ENCODE measurements at places on chromosomes 13 and 19.

DNA sequence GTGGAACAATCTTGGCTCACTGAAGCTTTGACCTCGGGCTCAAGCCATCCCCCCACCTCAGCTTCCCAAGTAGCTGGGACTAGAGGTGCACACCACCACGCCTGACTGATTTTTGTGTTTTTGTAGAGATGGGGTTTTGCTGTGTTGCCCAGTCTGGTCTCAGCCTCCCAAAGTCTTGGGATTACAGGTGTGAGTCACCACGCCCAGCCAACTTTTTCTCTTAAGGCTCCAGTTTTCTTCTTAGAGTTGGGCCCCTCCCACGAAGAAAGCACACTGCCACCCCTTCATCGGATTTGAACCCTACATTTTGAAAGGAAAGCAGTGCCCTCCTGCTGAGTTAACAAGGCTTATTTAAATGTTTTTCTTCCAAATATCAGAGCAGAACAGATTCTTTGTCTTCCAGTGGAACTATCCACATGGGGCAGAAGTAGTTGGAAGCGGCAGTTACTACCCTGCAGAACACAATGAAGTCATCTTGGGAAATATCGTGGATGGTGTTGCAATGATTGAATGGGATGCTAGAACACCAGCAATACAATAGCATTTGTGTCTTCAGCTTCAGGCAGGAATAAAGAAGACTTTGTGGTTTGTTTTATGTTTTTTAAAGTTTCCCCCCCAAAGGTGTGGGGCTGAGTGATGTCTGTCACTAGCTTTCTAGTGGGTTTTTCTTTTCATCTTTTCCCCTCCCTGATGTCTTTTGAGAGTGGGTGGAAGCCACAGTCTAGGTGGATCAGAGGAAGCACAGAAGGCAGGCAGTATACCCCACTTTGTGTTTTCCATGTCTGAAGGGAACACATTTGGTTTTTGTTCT, 8.9 kb downstream of the ACTN4 start:
- DNase-seq, result peak; percentile 60

DNA sequence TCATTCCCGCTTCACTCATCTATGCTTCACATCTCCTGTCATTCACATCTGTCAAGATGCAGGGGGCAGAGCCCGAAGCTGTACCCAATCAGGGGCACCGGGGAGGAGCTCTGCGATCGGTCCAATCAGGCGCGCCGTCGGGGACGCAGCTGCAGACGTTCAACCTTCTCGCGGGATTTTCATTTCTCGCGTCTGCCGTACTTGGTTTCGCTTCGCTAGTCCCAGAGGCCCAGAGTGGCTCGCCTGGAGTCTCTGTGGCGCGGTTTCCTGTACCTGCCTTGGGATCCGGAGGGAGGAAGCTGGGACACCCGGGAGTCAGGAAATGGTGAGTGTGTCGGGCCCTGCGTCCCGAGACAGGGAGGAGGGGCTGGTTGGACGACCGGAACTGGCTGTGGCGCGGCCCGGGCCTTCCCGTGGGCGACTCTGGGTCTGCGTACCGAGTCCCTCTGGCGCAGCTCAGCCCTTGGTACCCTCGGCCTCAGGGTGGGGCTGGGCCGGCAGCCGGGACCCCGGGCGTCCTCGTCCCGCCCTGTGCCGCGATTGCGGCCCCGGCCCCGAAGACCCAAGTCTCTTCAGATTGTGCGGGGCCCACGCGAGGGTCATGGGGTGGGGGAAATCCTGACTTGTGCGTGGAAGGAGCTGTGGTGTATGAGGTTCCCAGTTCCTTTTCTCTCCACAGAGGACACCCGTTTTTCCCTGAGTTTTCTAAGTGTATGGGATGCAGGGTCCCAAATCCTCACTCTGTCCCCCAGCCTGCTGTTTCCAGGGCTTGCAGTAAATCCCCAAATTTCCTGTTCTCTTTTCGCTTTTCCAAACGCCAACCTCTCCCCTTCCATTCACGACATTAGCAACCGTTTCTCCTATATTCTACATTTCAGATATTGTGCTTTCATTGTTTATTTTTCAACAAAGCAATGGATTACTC, at the start of gene ZNF136:
ZNF136 (plus strand) TSS at position 215 of the 925 bp plus-strand sequence; CDS start at position 323, 108 bp downstream.
- peak; percentile 98 for DNase-seq

GRCh38 chr13:30551189-30551588, 66.5 kb upstream of the USPL1 start:
- peak; percentile 41 for DNase-seq

DNA sequence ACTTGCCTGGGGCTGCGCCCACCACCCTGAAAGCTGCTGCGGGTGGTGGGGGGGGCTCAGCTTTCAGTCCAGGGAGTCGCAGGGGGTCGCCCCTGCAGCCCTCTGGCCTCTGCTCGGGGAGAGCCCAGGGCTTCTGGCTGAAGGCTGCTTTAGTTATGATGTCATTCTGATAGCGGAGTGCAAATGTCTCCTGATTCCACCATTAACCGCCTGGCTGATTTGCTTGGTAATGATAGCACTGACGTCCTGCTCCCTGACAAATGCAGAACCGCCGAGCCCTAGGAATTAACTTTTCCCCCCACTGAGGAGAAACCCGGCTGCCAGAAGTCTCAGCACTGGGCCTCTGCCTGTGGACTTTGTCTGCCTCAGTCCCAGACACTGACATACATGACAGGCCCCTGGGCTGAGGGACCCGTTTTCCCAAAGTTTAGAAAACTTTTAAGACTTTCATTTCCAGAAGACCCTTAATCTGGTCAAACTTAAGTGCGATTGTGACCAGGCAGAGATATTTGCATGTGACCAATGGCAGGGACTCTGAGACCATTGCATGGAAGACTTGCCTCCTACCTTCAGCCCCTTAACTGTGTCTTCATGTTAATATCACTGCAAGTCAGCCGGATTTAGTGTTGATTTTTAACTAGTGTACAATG, 142.5 kb upstream of the ZNF536 start:
- DNase-seq, result no peak

GRCh38 chr13:26653842-26654241, 96.4 kb downstream of the WASF3 start:
- DNase-seq, result no peak

DNA sequence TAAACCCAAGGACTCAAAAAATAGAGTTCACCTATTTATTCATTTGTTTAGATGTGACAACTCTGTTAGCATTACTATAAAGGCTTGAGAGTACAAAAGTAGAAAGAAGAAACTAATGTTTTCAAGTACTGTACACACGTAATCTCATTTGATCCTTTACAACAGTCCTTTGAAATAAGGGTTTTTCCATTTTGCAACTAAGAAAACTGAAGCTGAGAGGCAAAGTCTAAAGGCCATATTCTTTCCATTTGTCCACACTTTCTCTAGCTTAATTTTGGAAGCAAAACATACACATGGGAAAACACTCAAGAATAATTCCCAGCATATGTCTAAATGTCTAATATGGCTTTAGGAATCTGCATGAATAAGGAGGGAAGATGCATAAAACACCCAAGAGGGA, 34.1 kb downstream of the ZAR1L start:
- DNase-seq, result no peak

GRCh38 chr19:11685676-11686650, 52.8 kb downstream of the ZNF823 start:
- DNase-seq, result no peak

DNA sequence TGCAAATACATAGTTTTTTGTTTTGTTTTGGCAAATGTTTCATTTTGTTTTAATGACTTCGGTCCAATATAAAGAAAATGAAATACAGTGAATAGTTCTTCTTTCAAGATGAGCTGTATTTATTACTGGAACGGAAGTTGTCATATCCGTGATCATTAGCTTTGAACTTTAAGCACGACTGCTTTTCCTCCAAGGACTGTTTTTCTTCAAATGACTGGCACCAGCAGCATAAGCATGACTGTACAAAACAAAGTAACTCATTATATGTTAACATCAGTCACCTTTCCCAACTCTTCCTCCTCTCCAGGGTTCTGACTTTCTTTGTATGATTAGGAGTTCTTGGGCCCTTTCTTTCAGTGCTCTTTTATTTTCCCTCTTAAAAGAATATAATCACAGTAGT, 20.5 kb downstream of the EDNRB start:
- DNase-seq, result no peak

GRCh38 chr19:54255105-54255775, 1.8 kb downstream of the LILRB5 start:
- DNase-seq, result no peak

DNA sequence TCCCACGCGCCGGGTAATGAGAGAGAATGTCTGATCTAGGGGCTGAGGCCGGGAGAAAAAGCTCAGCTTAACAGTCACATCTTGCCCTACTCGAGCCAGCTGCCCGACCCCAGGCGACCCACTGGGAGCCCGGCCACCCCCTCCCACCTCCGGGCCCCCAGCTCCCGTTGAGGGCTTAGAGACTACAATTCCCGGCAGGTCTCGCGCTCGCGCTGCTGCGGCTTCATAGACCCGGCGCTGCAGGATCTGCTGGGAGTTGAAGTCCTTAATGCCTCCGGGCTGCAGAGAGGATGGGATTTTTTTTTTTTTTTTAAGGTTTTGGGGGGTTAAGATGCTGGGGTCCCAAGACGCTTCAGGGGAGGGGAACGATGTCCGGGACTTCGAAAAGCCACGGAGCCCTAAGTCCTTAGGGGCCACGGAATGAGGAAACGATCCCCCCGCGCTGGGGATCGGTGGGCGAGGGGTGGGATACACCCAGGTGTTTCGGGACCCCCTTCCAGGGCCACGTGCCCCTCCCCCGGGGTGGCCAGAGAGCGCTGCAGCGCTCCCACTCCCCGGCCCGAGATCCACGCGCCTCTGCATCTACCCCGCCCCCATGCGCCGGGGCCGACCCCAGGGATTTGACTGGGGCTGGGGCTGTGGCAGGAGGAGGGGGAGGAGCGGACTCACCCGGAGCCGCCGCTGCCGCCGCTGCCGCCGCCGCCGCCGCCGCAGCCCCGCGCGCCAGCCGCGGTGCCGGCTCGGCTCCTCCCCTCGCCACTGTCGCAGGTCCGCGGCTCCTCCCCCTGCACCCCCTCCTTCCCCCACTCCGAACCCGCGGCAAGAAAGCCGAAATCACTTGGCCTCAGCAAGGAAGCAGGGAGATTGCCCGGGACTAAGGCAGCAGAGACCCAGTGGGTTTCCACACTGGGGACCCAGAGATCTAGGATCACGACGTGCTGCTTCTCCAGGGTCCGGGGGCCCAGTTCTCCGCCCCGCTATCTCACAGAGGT, at the start of gene SYT3:
SYT3 (minus strand) TSS at position 761 of the 992 bp plus-strand sequence. CDS start 2,470 bp downstream, outside the sequence.
- DNase-seq, result peak; percentile 24

DNA sequence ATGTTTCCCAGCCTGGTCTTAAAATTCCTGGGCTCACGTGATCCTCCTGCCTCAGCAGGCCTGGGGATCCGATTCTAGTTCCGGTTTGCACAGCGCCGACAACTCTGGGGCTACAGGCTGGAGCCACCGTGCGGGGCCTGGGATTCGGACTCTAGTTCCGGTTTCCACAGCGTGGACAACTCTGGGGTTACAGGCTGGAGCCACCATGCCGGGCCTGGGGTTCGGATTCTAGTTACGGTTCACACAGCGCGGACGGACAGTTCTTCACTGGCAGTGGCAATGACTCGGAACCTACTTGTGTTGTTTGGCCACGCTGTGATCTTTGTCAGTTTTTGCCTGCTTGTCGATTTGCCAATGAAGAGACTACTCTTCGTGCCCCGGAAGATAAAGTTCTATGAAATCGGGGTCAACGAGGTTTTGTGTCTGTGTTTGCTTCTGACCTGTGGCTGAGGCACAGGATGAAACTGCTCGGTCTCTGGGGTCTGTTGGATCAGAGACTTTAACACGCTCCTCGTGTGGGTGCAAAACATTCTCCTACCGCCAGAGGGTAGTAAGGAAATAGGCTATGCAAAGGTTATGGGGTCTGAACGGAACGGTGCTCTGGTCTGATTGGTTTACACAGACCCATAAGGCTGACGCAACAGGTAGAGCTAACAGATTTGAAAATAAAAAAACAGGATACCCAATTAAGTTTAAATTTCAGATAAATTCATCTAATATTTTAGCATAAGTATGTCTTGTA, 12.1 kb upstream of the ZSCAN1 start:
- peak; percentile 51 for DNase-seq

GRCh38 chr13:108306860-108307259, 37.3 kb downstream of the TNFSF13B start:
- no peak for DNase-seq

- peak; percentile 85 for DNase-seq
These were observed at the start of the genes MAN2B1 and WDR83 for GRCh38 chr19:12666265-12667048. Gene MAN2B1, minus strand, starts transcription at chr19:12666742. Its CDS starts 41 bp downstream, at chr19:12666701. Gene WDR83, plus strand, starts transcription at chr19:12666807. Its CDS starts 2,984 bp downstream, at chr19:12669791.

DNA sequence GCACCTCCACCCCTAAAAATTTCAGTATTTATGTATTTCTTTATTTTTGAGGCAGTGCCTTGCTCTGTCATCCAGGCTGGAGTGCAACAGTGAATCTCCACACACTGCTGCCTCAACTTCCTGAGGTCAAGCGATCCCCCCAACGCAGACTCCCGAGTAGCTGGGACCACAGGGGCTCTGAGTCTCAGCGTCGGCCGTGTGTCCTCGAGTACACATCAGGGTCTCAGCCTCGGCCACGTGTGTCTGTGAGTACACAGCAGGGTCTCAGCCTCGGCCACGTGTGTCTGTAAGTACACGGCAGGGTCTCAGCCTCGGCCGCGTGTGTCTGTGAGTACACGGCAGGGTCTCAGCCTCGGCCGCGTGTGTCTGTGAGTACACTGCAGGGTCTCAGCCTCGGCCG, 21.2 kb downstream of the C2CD4C start:
- DNase-seq, result no peak

- no peak for DNase-seq
These were observed 115.0 kb downstream of the MTUS2 start for GRCh38 chr13:28935104-28935503.

DNA sequence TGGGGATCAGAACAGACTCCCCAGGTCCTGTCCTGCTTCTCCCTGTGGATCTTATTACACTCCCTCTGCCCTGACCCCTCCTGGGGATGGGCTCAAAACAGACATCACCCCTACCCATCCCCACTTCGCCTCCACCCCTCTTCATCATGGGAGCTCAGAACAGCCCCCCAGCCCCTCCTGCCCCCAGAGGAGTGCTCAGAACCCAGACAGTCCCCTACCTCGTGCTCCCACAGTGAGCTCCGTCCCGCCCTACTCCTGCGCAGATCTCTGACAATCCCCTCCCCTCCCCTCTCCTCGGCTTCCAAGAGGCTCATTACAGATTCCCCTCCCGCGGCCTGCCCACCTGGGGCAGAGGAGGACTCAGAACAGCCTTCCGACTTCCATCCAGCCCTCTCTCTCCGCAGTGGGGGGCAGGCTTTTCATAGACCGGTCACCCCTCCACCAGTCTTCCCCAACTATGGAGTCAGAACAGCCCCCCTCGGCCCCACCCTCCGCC, 6.1 kb downstream of the NXNL1 start:
- DNase-seq, result no peak

DNA sequence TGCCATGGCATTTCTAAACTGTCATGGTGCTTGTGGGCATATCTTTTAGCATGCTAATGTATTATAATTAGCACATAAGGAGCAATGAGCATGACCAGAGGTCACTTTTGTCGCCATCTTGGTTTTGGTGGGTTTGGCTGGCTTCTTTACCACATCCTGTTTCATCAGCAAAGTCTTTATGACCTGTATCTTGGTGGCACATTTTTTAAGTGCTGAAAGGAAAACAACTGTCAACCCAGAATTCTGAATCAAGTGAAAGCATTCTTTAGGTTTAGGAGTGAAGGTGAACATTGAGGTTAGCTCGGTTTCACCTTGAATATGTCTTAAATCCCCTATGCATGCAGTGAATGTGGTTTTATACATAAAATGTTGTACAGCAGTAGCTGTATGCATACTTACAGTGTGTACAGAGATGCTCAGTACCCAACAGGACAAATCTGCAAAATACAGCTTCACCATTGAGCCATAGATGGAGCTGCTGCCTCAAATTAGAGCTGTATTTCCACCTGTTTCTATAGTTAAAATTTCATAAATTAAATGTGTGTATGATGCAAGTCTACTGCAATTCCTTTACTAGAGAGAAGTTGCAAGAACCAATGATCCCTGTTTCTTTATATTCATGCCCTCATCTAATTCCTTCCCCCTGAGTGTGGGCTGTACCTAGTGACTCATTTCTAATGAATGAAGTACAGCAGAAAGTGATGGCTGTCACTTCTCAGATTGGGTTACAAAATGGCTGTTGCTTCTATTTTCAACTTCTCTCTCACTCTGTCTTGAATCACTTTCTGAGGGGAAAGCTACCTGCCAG, 25.2 kb upstream of the IGSF23 start:
- no peak for DNase-seq

All from activated naive CD4-positive, alpha-beta T cell treated with anti-CD3 and anti-CD28 coated beads, Interleukin-2, amount 10 ng/mL, durations not matched to agents 7 days and 5 days (primary cell).